ENCODE measurements at places on chromosomes 11 and 22.

DNA sequence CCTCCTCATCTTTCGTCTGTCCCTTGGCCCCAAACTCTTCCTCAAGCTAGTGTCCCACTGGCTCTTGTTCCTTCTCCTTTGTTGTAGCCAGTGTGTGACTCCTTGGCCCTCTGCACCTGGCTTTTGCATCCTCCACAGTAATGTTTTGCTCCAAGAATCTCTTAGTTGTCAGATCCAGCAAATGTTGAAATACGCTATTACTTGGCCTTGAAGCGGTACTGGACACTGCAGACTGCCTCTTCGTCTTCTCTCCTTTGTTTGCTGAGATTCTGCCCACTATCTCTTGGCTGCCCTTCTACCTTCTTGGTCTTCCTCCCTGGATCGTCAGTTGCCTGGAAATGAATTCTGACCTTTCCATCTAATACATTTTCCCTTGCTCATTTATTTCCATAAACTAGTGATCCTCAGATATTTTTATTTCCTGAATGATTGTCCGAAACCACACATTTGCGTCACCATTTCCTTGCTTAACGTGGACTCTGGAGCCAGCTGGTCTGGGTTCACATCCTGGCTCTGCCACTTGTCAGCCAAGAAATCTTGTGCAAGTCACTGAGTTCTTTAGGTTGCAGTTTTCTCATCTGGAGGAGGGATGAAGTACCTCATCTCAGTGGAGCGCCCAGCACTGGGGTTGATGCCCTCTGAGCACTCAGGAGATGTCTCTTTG is 113.6 kb downstream of the LDLRAD3 start:
- DNase-seq: no peak

DNA sequence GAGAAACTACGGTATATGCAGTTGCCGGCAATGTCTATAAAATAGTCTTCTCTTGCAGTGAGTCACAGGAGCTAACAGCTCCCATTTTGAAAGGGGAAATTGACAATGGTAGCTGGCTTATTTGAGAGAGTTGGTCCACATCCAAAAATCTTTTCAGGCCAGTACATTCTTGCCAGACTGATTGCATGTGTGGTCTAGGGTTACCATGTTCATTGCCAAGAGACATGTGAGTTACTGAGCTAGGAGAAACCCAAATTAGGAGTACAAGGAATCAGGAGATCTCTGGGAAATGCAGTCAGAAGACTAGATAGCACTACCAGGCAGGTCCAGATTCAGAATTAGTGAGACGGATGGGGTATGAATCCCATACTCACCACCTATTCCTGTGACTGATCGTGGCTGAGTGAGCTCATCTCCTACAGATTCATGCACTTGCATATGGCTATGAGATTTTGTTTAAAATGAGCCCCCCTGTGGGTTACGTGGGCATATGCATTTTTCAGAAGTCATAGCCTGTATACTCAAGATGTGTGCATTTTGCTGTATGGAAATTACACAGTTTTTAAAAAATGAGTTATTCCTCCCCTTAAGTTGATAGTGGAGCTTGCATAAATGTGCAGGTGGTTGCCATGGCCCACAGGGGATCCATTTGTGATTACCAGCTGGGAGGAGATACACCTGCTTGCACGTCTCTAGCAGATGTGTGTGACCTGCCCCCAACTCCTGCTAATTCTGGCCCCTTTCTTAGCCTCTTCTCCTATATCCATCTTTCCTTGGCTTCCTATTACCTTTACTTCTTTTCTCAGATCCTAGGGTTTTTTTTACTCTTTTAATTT is 102.7 kb downstream of the COMMD9 start:
- DNase-seq: no peak

- DNase-seq: peak; percentile 11
Measured at GRCh38 chr22:29524442-29525191, 28.9 kb downstream of the THOC5 start.

GRCh38 chr11:66934950-66935779 is 23.0 kb downstream of the PC start:
- no peak for DNase-seq

DNA sequence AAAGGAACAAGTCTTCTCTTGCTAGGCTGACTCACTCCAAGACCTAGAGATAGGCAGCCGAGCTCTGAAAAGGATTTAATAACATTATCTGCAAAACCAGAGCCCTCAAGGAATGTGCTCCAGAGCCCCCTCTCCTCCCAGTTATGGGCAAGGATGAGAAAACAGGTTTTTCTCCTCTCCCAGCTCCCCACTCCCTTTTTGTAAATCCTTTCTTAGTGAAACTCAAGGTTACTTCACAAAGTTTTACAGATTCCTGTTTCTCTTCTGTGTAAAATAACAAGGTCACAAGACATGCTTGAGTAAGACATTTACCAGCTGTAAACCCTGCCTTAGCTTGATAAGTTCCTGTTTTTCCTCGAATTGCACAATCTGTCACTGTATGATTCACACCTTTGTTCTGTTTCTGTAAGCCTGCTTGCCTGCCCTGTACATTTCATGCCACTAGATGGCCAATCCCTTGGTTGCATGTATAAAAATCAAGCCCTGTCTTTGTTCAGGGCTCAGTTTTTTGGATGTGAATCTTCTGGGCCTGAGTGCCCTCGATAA is 489.4 kb downstream of the KCNA4 start:
- no peak for DNase-seq

DNA sequence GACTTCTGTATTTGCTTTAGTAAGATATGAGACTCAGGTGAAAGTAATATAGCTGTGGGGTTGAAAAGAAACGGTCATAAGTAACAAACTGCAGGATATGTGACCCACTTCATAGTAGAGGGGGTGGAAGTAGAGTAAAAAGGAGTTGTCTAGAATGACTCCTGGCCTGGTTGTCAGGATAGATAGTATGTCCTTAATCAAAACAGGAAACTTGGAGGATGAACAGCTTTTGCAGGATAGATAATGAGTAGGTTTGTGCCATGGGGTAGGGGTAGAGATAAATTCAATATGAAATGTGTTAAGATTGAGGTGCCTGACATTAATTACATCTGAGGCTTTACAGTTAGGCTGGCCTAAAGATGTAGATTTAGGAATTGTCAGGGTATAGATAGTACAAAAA is 47.0 kb upstream of the B3GNT6 start:
- DNase-seq: no peak

DNA sequence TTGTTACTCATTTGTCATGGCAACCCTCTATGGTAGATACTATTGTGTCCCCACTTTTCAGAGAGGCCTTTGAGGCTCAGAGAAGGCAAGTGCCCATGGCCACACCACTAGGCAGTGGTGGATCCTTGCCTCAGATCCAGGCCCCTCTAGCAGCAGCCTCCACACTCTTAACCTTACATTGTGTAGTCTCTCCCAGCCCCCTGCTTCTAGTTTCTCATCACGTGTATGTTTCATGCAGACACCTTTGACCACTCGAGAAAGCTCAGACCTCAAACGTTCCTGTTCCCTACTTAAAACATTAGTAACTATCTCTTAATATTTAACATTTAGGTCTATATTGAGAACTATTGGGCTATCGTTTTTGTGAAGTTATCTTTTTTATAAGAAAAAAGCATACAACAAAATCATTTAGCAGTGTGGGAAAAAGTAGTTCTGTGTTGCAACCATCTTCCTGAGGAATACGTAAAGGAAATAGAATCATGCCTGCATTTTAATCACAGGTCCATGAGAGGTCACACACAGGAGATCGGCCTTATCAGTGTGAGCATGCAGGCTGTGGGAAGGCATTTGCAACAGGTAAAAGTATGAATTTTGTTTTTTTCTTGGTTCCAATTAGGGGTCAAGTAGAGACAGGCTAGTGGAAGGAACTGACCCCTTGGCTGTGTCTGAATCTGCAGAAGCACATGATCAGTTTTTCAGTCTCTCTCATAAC is 35.1 kb downstream of the ZNF143 start:
- no peak for DNase-seq

- DNase-seq: no peak
Measured at GRCh38 chr22:38401336-38402084, 53.5 kb downstream of the KCNJ4 start.

DNA sequence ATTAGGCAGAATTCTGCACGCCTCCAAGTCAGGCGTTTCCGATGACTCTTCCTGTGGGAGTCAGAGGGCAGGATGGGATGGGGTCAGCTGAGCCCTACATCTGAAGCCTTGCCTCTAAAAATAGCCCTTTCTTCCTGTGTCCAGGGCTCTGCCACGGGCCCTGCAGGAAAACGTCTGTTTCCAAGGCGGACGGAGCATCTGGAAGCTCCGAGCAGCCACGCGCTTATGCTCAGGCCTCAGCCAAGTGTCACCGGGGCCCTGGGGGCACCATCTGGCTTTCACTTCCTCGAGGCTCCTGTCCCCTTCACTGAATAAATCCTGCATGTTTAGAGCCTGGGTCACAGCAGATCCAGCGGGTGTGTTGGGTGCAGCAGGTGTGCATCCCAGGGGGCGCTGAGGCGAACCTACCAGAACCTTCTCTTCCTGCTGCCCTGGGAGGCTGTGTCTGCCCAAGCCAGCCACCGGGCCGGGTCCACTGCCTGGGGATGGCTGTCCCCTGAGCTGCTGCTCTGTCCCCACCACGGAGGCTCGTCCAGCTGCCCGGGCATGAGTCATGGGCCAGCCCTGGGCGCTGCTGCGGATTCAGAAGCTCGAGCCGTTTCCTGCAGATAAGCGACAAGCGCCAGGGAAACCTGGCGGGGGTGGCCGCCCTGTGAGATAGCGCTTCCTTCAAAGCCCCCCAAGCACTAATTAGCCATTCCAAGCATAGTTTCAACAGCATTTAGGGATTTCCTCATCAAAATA is 32.0 kb upstream of the LINC01488 start:
- DNase-seq: peak; percentile 64

GRCh38 chr11:33263549-33263948 is 6.4 kb downstream of the HIPK3 start:
- no peak for DNase-seq

DNA sequence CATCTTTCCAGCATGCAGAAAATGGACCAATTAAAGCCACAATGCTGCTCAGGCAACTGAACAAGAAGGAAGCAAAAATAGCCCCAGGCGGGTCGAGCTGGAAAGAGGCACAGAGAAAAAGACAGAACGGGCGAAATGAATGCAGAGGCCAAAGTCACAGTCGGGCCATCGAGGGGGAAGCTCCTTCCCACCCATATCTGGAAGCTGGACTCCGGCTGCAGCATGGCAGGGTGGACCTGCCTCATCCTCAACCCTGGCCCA is 58.6 kb upstream of the PRDM11 start:
- DNase-seq: no peak

DNA sequence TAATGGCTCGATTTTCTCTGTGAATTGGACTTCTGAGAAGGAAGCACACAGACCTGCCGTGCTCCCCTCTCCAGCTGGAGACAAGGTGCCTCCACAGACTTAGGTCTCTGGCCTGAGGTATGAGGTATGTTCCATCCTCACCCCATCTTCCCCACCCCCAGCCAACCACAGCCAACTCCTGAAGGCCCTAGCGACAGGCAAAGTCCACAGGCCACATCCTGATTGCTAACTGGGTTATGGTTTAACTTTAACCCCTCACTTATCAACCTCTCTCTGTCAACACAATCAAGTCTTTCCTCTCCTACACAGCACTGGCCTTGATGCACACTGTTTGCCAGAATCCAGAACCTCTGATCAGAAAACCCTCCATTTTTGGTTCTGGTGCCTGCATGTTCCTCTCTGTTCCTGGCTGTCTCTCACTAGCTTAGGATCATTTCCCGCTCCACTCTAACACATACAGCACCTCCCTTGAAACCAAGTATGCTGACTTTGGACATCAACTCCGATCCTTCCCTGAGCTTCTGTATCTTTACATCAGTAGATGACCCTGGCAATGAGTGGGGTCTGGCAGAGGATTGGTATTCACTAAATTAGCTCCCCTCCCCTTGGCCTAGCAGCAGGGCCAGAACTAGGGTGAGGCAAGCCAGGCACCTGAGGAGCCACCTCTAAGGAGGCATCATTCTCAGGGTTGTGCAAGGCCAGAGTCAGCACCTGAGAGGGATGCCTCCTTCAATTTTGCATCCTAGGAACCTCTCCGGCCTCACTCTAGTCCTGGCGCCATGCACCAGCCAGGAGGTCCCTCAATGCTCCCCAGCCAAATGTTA is 22.0 kb downstream of the JAML start:
- no peak for DNase-seq

DNA sequence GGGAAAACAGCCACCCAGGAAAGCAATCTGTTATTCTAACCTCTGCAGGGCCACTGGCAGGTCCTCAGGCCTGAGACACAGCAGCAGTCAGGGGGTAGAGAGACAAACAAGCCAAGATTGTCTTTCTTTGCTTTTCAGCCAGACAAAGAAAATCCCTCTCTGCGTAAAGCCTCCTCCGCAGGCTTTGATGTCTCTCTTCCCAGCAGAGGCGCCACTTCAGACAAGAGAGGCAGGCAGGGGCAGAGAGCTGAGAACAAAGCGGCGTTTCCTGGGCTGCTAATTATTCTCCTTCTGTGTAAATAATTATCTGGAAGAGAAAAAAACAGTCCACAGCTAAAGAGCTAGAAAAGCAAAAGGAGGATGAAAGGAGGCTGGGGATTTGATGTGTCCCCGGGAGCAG is 102.7 kb upstream of the SEZ6L start:
- DNase-seq: no peak

DNA sequence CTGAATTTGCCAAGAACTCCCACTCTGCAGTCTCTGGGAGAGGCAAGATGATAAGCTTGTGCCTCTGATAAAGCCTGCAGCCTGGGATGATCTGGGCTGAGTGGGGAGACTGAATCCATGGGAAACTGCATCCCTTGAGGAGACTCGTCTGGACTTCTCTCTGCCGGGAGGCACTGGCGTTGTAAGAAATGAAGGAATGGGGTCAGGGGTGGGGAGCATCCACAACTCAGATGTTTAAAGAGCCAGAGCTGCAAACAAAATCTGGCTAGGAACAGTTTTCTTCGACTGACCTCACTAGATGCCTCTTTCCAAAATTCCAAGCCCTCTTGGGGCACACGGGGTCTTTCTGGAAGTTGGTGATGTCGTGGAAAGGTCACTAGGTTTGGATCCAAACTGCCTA is 64.4 kb downstream of the SPON1 start:
- DNase-seq: no peak

DNA sequence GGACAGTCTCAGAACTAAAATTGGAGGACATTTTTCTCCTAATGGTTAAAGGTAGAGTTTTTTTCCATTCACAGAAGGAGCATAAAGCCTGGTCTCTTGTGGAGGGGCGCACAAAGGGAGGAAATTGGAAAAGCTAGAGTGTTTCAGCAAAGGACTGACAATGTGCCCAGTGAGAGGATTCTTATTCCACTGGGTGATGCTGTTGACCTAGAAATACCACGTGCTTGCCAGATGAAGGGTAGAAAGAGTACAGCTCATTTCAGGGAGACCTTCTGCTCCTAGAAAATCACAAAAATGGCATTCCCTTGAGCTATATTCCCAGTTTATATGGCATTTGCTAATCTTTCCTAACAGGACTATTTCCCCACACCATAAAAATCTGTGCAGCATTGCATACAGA is 21.1 kb downstream of the MS4A6E start:
- DNase-seq: no peak

- DNase-seq: no peak
Measured at GRCh38 chr22:47270463-47271135, 508.1 kb downstream of the TBC1D22A start.

DNA sequence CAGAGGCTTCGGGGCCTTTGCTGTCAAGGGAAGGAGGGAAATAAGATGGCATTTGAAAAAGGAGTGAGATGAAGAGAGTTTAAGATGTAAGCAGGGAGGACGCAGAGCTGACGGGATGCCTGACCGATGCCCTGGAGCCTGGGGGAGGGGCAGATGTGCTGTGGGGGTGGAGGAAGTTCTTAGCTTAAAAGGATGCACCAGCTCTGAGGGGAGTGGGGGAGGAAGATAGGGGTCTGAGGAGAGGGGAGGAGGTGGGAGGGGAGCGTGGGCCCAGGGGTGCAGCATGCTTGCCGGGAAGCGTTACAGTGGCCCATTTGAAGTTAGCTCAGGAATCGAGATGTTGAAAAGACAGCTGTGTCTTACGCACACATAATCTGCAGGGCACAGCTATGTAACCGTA is 56.3 kb downstream of the RPS6KA4 start:
- no peak for DNase-seq

Measured in SJSA1 (cell line).